PC-9 (cell line): ENCODE measurements at places on chromosomes 5 and 9.

DNA sequence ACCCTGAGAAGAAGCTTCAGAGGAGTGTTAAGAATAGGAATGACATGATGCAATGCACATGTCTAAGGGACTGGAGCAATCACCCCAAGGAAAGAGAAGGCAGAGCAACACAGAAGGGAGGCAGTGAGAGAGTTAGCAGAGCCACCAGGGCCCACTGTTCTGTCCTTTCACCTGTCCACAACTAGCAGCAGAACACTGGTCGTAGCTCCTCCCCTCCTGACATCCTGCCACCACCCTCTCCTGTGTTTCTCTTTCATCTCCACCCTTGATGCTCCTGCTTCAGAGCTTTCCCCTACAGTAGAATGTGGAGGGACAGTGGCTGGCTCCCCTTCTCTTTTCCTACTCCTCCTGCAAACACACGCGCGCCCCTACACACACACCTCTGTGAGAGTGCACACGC is 483.4 kb upstream of the KIF2A start:
- H3K27ac ChIP-seq = no peak overlapping the region
- H3K36me3 ChIP-seq = no peaks in the 10 kb centered on the region
- DNase-seq = no peak
- H3K4me3 ChIP-seq = no peak overlapping the region

DNA sequence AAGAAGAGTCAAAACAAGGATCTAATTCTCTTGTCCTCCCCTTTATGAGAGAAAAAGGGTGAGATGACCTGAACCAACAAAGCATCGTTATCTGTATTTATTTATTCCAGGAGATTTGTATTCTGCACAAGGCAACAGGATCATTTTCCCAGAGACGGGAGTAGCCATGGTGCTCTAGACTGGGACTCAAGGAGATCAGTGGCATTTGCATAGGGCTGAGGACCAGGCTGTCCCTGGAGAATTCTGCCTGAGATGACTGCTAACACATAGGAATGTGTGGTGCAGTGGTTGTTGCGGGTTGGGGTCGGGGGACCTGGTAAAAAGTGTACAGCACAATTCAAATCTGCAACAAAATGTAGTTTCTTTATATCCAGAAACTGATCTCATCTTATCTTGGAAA is 22.3 kb upstream of the ZNF474 start:
- H3K27me3 ChIP-seq = no peaks in the 10 kb centered on the region
- no peak for DNase-seq
- H3K36me3 ChIP-seq = no peaks in the 10 kb centered on the region
- no peak overlapping the region for H3K4me3 ChIP-seq
- no peak overlapping the region for H3K27ac ChIP-seq

- H3K27me3 ChIP-seq = no peaks in the 10 kb centered on the region
- no peak for DNase-seq
- no peak overlapping the region for H3K27ac ChIP-seq
- H3K36me3 ChIP-seq = no peaks in the 10 kb centered on the region
- H3K4me1 ChIP-seq = no peaks in the 10 kb centered on the region
Observed at GRCh38 chr9:71263451-71263850, 142.0 kb upstream of the TRPM3 start.

- no peaks in the 10 kb centered on the region for H3K36me3 ChIP-seq
- no peaks in the 10 kb centered on the region for H3K27me3 ChIP-seq
- no peak for DNase-seq
- no peak overlapping the region for H3K27ac ChIP-seq
- no peak overlapping the region for H3K4me3 ChIP-seq
- no peaks in the 10 kb centered on the region for H3K4me1 ChIP-seq
Observed at GRCh38 chr9:15965246-15965745, 412.5 kb downstream of the CCDC171 start.

GRCh38 chr5:159202151-159202550 is 7.2 kb downstream of the RNF145 start:
- no peak for DNase-seq
- peaks cover 12% of the 10 kb centered on the region for H3K36me3 ChIP-seq
- H3K27ac ChIP-seq = no peak overlapping the region

- no peaks in the 10 kb centered on the region for H3K27me3 ChIP-seq
- peaks cover 5% of the 10 kb centered on the region; the same call in 1 of the 2 replicates for H3K4me1 ChIP-seq
- H3K27ac ChIP-seq = no peak overlapping the region
- no peaks in the 10 kb centered on the region for H3K36me3 ChIP-seq
- DNase-seq = no peak
Observed at GRCh38 chr9:130181678-130182380, 9.6 kb downstream of the NCS1 start.

- DNase-seq = no peak
- H3K4me1 ChIP-seq = peaks cover 5% of the 10 kb centered on the region
- peak overlapping the region; percentile 36 for H3K27ac ChIP-seq
- H3K27me3 ChIP-seq = no peaks in the 10 kb centered on the region
- no peaks in the 10 kb centered on the region for H3K36me3 ChIP-seq
Observed at GRCh38 chr5:123037104-123037418, 536 bp upstream of the PPIC start.

DNA sequence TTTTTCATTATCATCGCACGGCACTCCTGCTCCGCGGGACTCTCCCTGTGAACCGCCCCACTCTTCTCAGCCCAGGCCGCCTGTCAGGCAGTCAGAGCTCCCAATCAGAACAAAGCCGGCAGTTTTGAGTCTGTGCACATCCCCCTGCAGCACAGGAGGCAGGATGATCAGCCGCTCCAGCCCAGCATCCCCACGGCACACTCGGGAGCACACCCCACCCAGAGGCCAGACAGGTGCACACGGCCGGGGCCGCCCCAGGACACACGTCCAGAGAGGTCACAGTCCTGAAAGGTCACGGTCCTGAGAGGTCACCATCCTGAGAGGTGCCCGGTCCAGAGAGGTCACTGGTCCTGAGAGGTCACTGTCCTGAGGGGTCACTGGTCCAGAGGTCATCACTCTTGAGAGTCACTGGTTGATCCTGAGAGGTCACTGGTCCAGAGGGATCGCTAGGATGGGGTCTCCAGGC is 8.4 kb downstream of the TPPP start:
- DNase-seq = no peak
- no peak overlapping the region for H3K27ac ChIP-seq
- H3K27me3 ChIP-seq = peaks cover 26% of the 10 kb centered on the region
- H3K36me3 ChIP-seq = no peaks in the 10 kb centered on the region

DNA sequence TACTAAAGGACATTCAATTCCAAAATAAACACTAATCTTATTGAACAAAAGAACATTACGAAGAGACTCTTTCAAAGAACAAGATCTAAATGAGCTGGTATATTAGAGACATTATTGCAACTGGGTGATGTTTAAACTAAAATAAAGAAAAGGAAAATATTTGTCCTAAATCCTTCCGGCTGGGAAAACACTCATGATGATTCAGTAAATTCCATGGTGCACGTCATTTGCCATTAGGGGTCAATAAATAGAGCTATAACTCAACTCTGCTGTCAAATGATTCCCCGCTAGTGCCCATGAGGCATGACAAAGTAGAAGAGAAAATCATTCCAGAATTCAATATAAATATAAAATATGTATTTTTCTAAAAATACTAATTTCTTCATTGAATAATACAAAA is 565.5 kb upstream of the TUSC1 start:
- no peaks in the 10 kb centered on the region for H3K27me3 ChIP-seq
- H3K36me3 ChIP-seq = no peaks in the 10 kb centered on the region
- no peak overlapping the region for H3K27ac ChIP-seq
- H3K4me1 ChIP-seq = no peaks in the 10 kb centered on the region

GRCh38 chr9:71608825-71609447 is 159.4 kb downstream of the CEMIP2 start:
- H3K27me3 ChIP-seq = no peaks in the 10 kb centered on the region
- no peak overlapping the region for H3K27ac ChIP-seq

GRCh38 chr9:137988051-137988450 is 110.5 kb downstream of the CACNA1B start:
- no peak for DNase-seq
- H3K27ac ChIP-seq = no peak overlapping the region
- no peaks in the 10 kb centered on the region for H3K36me3 ChIP-seq
- peaks cover 69% of the 10 kb centered on the region for H3K27me3 ChIP-seq

DNA sequence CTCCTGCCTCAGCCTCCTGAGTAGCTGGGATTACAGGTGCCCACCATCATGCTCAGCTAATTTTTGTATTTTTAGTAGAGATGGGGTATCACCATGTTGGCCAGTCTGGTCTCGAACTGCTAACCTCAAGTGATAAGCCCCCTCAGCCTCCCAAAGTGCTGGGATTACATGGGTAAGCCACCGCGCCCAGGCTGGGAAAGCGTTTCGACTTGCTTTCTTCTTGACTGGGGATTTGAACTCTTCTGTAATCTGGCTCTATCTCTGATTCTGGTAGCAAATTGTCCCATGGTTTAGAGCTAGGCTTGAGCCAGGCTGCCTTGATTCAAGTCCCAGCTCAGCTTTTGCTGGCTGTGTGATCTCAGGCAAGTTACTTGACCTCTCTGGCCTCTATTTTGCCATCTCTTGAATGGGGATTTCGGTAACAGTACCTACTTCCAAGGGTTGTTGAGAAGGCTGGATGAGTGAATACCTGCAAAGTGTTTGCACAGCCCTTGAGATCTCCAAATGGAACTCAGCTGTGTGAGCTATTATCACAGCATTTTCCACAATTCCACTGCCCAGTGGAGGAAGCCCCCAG is 20.5 kb upstream of the MVB12B start:
- no peaks in the 10 kb centered on the region for H3K27me3 ChIP-seq
- H3K4me1 ChIP-seq = no peaks in the 10 kb centered on the region
- H3K36me3 ChIP-seq = no peaks in the 10 kb centered on the region
- H3K4me3 ChIP-seq = no peak overlapping the region
- H3K27ac ChIP-seq = no peak overlapping the region

DNA sequence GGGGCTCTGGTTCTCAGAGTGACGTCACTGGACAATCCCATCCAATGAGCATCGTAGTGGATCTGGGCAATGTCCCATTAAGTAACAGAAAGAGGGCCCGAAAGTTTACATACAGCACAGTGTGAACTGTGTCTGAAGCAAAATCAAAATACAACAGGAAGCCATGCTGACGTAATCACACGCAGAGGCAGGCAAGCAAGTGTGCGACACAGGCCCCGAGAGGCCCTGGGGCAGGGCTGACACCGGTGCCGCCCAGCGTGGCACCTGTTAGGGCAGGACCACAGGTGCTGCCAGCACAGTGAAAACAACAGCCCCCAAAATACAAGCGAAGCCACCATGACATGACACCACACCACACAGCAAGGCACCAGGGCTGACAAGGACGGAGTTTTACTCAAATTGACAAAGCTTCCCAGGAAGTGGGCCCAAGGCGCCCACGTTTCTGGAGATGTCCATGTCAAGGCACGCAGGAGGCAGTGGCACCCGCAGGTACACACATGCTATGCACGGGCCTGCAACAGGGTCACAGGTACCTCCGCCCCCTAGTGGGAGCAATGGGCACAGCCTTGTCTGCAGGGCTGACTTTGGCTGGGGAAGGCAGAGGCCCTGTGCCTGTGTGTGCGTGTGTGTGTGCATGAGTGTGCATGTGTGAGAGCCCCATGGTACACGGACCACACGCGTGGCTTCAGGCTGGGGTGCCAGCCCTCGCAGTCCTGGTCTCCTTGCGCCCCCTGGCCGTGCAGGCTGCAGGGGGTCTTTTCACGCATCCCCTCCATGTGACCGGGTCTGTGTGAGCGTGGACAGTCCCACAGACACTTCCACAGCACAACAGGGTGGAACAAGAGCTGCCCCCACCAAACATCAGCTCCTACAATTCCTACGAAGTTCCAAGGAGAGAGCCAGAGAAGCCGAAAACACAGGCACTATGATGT is 19.6 kb downstream of the QSOX2 start:
- H3K4me1 ChIP-seq = peaks cover 30% of the 10 kb centered on the region
- no peak overlapping the region for H3K27ac ChIP-seq
- H3K4me3 ChIP-seq = no peak overlapping the region
- H3K27me3 ChIP-seq = no peaks in the 10 kb centered on the region
- peak; percentile 61 for DNase-seq

- H3K36me3 ChIP-seq = no peaks in the 10 kb centered on the region
- H3K27ac ChIP-seq = no peak overlapping the region
- no peak overlapping the region for H3K4me3 ChIP-seq
- H3K27me3 ChIP-seq = peaks cover 6% of the 10 kb centered on the region; the same call in 1 of the 2 replicates
- DNase-seq = no peak
Observed at GRCh38 chr9:117046666-117047327, 359.7 kb downstream of the TRIM32 start.
